DMS53 (cell line): ENCODE measurements at places on chromosomes 11 and 22.

- peak; percentile 22 for DNase-seq
Measured at GRCh38 chr11:68575025-68575665, 109.2 kb upstream of the GAL start.

DNA sequence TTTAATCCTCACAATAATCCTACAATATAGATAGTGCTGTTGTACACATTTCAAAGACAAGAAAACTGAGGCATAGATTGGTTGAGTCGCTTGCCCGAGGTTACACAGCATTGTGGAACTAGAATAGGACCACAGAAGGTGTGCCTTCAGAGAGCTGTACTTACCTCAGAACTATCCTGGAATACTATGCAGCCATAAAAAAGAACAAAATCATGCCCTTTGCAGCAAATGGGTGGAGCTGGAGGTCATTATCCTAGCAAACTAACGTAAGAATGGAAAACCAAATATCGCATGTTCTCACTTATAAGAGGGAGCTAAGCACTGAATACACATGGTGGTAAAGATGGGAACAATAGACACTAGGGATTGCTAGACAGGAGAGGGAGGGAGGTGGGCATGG is 15.7 kb upstream of the NAV2 start:
- DNase-seq: no peak

DNA sequence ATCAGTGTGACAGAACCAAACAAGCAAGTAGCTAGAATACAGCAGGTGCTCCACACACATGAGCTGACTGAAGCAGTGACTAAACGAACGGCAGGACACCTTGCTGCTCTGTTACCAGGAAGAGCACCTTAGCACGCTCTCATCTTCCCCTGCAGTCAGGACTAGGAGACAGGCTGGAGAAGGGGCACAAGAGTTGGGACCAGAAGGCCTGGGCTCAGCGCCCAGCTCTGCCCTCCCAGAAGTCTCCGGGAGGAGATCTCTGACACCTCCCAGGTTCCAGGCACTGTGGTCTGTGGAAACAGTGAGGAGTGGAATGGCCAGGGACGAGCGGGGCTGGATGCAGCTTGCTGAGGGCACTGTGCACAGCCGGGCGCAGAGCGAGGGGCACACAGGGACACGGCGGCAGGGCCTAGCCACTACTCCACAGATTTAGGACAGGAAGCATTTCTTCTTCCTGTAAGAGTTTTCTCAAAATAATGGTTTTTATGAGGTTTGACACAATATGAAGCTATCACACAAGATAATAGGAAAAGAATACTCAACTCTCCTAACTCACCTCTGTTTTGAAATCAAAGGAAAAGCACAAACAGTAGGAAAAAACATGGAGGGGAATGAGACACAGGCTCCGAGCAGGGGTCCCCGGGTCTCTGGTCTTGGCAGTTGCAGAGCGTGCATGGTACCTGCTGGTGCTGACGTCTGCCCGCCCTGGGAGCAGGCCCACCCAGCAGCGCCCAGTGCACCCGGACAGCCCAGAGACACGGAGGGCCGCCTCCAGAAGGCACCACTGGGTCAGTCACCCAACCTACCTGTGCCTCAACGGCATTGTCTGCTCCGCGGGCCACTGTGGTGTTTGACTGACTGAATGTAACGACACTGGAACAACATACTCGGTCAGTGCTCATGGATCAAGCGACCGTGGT is 67.6 kb downstream of the NCAPD3 start:
- DNase-seq: no peak

- no peak for DNase-seq
Measured at GRCh38 chr11:111688013-111688412, 78.2 kb downstream of the PPP2R1B start.

- DNase-seq: no peak
Measured at GRCh38 chr22:44814266-44815098, 62.1 kb downstream of the ARHGAP8 start.

DNA sequence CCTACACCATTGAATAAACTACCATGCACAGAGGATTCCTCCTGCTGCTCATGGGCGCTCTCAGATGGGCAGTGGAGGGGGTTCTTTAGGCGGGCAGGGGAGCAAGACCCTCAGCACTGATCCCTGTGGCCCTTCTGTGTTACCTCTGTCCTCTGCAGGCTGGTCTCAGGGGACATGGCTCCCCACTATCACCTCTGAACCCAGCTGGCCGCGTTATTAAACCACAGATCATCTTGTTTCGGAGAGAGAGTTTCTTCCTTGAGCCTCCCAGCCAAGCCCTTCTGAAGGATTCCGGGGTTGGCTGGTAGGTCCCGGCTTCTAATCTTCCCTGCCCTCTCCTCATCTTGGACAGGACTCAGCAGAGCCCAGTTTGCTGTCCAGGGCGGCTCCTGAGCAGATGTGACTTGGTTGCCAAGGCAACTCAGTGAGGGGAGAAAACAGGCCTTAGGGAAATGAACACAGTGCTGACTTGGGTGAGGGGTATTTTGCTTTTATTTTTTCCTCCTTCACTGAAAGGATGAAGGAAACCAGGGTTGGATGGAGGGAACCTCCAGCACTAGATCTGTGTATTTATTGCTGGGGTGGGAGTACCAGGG is 13.3 kb downstream of the APOL3 start:
- DNase-seq: no peak

DNA sequence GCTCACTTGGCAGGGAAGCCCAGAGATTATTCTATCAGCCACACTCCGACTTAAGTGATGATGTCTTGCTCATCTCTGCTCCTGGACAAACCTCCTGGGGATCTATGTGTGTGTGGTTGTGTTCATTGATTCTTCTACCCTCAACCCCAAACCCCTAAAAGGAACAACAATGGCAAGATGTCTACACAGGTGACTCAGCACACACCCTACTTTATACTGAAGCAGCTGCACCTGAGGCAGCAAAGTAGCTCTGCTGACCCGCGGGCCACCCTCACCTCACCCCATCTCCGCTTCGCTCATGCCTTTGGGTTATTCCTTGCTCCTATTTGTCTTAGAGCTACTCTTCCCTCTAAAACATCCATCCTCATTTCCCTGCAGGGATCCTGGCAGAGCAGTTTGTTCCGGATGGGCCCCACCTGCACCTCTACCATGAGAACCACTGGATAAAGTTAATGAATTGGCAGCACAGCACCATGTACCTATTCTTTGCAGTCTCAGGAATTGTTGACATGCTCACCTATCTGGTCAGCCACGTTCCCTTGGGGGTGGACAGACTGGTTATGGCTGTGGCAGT is 38.7 kb downstream of the TMEM45B start:
- peak; percentile 57 for DNase-seq

- peak; percentile 93 for DNase-seq
Measured at GRCh38 chr11:75383246-75383645, 16.1 kb upstream of the RPS3 start.

- no peak for DNase-seq
Measured at GRCh38 chr22:47190276-47190956, 428.0 kb downstream of the TBC1D22A start.

GRCh38 chr11:44290208-44290607 is 19.7 kb downstream of the ALX4 start:
- no peak for DNase-seq

DNA sequence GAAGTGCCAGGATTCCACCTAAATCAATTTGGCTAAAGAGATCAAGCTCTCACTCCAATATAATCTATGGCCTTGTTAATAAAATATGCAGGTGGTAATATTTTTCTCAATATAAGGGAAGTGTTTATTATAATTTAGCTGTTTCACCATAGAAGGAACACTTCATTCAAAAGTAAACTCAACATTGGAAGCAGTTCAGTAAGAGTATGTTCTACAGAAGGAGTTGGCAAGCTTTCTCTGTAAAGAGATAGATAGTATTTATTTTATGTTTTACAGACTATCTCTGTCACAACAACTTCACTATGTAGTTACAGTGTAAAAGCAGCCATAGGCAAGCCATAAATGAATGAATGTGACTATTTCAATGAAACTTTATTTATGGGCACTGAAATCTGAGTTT is 313.6 kb upstream of the ANO3 start:
- DNase-seq: no peak

DNA sequence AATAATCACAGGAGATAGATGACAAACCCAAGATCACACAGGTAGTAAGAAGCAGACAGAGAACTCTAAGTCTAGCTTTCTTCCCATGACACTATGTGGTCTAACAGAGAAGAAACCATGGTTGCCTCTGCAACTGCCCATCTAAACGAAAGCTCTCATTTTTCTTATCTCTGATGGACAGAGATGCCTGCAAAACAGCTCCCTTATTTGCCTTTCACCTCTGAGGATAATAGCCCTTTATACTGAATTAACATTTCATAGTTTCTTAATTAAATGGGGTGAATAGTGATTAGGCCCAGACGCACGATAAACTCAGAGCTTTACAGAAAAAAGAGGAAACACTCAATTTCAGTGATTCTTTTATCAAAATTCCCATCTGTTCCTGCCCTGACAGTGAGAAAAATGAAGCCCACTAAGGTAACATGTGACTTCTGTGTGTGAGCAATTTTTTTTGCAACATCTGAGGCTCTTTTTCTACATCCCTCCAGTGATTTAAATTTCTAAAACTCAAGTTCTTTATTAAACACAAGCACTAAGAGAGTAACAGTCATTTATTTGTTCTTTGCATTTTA is 24.6 kb downstream of the OR2AG2 start:
- no peak for DNase-seq

DNA sequence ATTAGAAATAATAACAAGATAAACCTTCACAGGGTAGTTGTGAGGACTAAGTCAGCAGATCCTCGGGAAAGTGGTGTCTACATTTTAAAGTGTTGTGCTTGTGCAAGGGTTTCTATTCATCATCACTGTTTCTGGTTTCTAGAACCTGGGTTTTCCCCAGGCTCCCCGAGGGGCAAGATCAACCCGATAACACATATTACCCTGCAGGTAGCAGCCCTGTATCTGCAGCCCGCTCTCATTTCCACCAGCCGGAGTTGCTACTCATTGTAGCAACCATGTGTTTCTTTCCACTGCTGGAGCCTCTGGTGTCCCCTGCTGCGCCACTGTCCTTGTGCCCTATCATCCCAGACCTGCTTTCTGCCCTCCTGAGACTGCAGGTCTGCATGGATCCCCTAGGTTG is 67.0 kb downstream of the MIAT start:
- no peak for DNase-seq

DNA sequence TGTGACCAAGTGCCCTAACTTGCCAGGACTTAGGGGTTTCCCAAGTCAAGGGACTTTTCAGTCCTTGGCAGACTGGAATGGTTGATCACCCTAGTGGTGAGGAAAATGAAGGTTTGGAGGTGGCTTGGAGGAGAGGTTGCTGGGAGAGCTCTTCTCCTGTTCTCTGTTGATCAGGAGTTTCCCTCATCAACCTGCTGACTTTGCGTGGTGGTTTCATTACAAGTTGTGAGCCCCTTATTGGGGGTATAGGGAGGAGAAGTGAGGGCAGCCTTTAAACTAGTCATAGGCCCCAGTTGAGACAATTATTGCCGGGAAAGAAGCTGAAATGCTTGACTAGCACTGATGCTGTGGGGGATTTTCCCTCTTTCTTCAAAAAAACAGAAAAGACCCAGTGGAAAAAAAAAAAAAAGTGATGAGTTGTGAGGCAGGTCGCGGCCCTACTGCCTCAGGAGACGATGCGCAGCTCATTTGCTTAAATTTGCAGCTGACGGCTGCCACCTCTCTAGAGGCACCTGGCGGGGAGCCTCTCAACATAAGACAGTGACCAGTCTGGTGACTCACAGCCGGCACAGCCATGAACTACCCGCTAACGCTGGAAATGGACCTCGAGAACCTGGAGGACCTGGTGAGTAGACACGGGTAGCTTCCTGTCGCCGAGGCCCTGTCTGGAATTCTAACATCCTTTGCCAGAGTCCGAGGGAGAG is at the start of gene CXCR5:
TSS of gene CXCR5 (plus strand) at position 525 of the 704 bp plus-strand sequence. CDS start at position 575, 50 bp downstream.
- peak; percentile 94 for DNase-seq

GRCh38 chr22:49128874-49129273 is 698.8 kb downstream of the BRD1 start:
- no peak for DNase-seq

DNA sequence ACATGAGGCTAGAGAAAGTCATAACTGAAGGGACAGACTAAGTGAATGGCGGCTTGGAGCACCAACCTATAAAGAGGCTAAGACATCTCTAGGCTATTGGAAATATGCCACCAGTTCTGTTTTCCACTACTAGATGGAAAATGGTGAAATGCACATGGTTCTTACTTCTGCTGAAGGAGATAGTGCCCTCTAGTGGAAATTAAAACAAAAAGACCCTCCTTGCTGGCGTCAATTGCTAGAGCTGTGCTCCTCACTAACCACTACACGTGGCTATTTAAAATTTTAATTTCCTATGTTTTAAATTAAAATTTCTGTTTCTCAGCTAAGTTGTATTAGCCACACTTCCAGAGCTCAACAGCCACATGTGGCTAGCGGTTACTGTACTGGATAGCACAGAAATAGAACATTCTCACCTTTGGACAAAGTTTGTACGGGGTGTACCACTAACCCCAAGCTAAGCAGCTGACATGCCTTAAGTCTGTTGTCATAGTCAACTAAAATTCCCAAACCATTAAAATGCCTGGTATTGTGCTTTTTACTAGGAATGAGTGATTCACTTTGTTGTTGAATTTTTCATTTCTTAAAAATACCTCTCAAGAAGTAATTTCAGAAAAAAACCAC is 34.1 kb upstream of the CALCA start:
- peak; percentile 92 for DNase-seq

DNA sequence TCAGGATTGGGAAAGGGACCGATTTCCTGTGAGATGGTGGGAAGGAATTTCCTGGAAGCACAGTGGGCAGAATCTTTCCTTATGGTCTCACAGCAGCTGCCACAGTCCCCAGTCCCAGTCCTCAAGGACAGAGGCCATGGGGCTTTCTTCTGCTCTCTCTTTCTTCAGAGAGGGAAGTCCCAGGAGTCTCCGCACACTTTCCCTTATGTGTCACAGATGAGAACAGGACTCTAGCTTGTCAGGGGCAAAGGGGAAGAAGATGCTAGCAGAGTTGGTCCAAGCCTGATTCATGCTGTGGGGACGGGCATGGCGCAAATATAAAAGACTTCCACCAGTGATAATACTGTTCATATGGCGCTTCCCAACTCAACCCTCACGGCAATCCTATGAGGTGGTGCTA is 7.5 kb upstream of the PPFIA1 start:
- DNase-seq: no peak

GRCh38 chr11:4134806-4135205 is 40.2 kb downstream of the RRM1 start:
- no peak for DNase-seq

- DNase-seq: peak; percentile 3
Measured at GRCh38 chr22:31945443-31945855, 1.1 kb downstream of the YWHAH start.

DNA sequence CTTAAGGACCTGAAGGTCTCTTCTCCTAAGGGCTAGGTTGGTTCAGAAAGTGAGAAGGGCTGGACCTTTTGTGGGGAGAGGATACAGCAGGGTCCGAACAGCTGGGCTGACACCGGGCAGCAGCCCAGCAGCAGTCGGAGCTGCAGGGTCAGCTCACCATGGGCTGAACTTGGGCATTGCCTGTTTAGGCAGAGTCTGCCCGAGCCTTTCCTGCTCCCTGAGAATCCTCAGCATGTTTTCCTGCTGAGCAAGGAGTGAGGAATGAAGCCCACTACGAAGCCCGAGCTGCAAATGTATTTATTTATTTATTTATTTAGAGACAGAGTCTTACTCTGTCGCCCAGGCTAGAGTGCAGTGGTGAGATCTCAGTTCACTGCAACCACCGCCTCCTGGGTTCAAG is 83.9 kb downstream of the PTPRJ start:
- DNase-seq: no peak
